T-helper 22 cell (primary cell): ENCODE measurements at places on chromosomes 16 and 17.

DNA sequence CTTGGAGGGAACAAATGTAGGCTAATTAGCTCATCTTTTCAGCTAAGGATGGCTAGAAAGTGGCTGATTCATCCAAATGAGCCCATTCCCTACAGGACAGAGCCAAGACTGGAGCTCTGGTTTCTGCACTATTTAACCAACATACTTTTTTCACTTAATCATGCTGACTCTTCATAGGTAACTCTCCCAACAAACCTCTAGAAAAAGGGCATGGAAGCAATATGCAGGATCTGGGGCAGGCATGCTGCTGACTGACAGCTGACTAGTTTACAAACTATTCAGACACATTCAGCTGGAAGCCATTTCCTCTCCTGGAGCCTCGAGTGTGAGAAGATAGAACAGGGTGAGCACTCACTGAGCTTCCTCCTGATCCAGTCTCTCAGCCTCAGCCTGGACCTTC, 6.2 kb downstream of the BECN1 start:
- no peak for DNase-seq

GRCh38 chr16:5056352-5056751, 9.4 kb downstream of the C16orf89 start:
- no peak for DNase-seq

DNA sequence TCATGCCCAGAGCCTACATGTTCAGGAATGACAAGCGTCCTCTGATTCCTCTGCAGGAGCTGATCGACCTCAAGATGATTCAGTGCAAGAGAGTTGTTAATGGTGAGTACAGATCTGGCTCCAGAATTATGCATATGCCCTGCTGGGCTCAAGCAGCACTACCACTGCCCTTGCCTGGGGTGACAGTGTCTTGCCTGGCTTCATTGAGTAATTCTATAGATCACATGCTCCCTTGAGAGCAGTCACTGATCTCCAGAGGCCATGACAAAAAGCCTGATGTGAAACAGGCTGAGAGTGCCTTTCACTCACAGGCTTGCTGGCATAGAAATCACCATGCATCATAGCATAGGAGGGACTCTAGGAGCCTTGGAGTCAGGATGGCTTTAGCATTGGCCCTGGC, 26.4 kb downstream of the DUS2 start:
- no peak for DNase-seq

DNA sequence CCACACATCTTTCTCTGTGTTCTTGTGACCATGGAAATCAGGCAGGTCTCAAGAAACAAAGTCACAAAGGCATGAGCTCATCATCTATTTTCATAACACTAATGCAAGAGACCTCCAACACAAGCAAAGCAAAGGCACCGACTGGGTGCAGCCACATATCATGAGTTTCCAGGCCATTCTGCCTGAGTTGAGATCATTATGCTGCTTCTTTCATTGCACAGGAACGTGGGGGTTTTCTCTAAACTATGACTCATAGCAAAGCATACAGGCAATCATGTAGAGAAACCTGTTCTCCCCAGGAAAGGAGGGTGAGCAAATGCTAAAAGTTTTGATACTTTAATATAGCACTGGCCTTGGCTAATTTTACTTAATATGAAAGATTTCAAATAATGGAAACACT, 60.7 kb downstream of the GRIN2A start:
- DNase-seq: no peak

DNA sequence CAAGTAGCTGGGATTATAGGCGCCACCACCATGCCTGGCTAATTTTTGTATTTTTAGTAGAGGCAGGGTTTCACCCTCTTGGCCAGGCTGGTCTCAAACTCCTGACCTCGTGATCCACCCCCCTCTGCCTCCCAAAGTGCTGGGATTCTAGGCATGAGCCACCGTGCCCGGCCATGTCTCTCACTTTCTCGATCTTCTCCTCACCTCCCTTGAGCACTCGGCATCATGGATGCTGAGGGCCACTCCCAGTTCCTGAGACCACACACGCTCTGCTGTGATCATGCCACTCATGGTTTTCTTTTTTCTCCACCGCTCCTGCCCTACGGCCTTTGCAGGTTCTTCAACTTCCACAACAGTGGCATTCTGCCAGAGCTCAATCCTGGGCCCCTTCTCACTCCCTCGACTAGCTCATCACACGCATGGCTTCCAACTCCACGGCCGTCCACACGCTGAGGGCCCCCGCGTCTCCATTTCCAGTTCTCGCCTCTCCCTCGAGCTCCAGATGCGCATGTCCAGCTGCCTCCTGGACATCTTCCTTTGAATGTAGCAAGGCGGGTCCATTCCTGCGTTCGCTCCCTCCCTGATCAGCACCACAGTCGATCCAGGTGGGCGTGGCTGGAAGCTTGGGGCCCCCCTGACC, 5.5 kb upstream of the NCBP3 start:
- no peak for DNase-seq

- no peak for DNase-seq
Measured at GRCh38 chr17:48139944-48140343, 32.4 kb downstream of the SNX11 start.

DNA sequence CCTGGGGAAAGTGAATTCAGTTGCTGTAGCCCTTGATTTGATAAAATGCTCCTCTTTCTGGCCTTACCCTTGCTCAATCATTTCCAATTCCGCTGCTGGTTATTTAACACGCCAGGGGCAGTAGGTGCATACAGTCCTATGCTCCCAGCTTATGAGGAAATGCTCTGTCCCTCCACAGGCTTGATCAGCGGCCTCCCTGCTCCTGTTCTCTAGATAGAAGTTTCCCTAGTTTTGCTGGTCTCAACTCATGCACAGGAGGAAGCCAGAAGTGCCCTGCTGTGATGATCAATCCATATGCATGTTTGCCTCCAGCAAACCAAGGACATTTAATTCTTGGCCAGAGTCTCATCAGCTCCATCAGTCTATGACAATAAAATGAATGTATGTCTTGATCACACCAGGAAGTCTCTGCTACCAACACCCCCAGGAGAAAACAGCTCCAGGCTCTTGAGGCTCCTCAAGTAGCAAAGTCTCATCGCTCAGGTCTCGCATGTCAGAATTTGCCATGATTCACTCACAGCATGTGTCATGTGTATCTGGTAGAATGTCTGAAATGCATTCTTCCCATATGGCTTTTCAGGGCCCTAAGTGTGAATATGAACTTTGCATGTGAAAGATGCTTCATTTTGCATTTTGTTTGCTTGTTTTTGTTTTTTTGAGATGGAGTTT, 208.9 kb downstream of the CDH13 start:
- no peak for DNase-seq

DNA sequence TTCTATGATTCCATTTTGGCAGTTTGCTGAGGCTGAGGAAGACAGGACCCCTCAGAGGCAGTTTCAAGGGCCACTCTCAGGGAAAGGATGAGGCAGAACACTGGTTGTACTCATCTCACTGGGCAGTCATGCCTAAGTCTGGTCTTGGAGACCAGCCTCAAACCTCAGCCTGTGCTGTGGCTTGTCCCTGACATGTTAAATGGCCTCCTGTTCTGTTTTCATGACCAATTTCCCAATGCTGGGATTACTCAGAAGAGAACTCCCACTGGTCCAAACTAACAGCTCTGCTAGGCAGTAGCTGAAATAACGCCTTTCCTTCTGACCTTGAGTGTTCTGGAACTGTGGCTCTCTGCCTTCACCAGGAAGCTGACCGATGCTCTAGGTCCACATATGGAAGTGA, 8.4 kb upstream of the SPDYE4 start:
- DNase-seq: no peak

DNA sequence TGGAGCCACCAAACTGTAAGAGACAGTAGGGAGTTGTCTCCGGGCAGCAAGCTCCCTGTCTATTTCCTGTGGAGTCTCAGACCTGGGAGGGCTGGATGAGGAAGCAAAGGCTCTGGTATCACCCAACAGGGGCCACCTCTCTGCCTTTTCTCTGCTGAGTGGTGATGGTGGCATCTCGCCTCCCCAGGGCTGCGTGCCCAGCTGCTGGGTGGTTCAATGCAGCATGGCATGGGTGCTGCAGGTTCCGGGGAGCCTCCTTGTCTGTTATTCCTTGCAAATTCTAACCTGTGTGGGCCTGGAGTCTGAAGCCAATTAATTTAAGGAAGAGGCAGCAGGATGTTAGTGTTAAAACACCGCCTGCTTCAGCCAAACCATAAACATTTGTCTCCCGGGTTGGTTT, 78.2 kb downstream of the CCDC182 start:
- DNase-seq: no peak

DNA sequence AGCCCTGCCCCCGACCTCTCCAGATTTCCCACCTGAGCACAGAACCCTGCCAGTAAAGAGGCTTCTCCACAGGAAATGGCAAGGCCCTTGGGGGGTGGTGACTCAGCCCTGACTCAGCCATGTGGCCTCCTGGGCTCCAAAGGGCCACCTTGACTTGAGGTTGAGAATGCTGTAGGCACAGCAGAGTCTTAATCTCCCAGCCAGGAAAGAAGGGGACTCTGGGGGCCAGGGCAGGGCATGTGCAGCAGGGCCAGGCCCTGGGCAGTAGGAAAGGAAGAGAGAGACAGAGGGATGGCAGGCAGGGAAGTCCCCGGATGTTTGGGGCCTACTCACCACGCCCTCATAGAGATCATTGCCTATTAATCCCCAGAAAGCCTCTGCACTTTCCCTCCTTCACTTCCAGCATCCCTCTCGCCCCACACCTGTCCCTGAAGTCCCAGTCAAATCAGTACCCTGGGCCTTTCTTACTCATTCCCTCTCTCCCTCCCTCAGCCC, 4.8 kb upstream of the ITGA3 start:
- DNase-seq: no peak

DNA sequence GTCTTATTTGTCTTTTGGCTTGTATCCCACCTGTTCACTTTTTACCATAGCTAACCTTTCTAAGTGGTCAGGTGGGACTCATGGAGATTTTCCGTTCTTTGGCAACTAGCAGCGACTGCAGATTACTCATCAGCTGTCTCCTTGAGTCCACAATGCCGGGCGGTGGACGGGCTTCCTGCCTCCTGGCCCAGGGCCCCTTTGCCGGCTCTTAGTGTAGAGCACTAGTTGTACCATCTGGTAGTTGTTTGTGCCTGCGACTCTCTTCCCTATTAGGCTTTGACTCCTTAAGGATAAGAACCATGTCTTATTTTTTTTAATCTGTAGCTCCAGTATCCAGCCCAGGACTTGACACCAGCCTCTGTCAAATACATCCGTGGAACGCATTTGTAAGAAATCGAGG, 399.9 kb downstream of the WWOX start:
- DNase-seq: no peak

GRCh38 chr16:25699069-25699468, 7.3 kb downstream of the HS3ST4 start:
- DNase-seq: no peak

DNA sequence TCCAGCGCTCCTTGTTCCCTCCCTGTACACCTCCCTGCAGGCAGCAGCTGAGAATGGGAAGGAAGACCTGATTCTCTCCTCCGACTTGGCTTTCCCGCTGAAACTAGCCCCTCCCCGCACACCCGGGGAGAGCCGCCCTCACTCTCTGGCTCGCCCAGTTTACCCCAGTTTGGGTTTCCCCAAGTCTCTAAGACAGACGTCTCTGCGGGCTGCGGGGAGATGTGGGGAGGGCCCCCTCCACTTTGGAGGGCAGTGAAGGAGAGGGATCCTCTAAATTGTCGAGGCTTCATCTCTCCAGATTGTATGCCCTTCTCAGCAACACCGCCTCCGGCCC, 797 bp downstream of the GRB7 start:
- DNase-seq: peak; percentile 37

GRCh38 chr16:55825115-55825728, 7.7 kb downstream of the CES1 start:
- DNase-seq: no peak

DNA sequence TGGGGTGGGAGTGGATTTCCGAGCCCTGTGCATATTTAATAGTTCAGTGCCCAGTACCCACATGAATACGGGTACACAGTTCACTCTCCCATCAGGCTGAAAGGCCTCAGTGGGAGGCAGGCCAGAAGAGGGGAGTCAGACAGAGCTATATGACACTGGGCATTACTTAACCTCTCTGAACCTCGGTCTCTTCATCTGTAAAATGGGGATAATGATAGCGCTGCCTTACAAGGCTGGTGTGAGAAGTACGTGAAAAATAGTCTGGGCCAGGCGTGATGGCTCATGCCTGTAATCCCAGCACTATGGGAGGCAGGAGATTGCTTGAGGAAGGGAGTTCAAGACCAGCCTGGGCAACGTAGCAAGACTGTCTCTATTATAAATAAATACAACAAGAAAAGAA, 3.6 kb downstream of the GPRC5B start:
- no peak for DNase-seq

DNA sequence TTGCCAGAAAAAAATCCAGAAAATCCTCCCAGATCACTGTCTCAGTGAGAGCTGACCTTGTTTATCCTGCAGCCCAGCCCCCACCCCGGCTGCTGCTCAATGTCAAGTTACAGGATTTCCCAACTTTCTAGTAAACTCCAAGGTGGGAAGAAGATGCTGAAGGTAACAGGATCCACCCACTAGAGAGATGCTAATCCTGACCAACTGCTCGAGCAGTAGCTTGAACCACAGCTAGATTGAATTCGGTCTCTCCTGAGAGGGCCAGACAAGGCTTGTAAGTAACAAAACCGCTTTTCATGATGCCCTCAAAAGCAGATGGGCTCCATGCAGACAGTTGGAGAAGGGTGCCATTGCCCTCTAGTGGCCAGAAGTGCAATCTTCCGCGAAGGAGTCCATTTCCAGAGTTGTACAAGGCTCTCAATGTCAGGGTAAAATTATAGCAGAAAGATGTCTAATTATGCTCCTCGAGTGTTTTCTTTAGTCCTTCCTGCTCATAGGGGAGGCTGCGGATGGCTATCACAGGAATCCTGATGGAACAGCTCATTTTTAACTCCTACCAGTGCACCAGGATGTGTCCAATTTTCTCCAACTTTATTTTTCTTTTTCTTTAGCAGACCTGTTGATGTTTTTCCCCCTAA, 3.9 kb downstream of the CDH11 start:
- no peak for DNase-seq

GRCh38 chr16:48413272-48413671, 28.1 kb upstream of the SIAH1 start:
- no peak for DNase-seq

DNA sequence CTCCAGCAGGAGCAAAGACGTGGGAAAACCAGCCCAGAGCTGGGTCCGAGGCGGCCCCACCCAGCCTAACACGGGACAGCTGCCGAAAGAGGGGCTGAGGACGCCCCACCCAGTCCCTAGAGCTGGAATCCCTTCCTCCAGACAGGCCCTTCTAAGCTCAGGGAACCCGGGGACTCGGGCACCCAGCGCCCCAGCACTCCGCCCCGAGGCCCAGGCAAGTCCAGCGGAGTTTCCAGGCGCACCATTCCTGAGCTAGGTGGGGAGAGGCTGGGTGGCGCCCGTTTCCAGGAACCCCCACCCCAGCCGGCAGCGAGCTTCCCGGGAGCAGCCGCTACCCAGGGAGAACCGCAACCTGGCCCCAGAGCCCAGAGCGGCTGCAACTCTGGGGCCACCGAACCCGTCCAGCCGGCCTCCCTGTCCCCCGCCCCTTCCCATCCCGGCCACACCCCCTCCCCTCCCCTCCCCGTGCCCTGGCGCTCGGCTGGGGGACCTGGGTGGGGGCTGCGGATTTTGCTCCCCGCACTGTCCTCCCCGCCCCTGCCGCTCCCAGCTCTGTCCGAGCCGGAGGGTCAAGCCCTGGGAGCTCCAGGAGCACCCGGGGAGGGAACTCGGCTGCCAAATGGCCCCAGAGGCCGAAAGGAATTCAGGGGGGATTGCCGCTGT, 536 bp downstream of the TMC6 start:
- no peak for DNase-seq

- no peak for DNase-seq
Measured at GRCh38 chr16:26963109-26963508, 103.6 kb upstream of the C16orf82 start.

- no peak for DNase-seq
Measured at GRCh38 chr17:49973271-49973615, 4.3 kb downstream of the DLX4 start.
